ENCODE measurements at places on chromosomes 3 and 15.
A peak's percentile ranks its signal among the peaks of the same experiment; 100 is the strongest.

DNA sequence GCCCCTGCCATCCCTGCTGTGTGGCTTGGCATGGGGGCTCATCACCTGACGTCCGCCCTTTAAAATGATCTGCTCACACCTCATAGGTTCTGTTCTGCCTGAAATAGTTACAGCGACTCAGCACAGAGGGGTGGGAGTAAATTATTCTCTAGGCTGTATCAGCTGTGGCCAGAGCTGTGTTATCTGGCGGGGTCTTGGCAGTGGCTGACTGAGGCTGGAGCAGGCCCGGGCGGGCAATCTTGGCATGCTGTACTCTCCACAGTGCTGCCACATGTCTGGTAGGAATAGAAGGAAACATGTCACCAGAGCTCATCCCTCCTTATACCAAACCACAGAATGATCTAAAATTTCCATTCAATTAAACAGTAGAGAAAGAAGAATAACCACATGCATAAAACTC lies 499.9 kb upstream of the LMCD1 start:
- DNase-seq, result no peak

GRCh38 chr3:144643771-144644198 lies 672.2 kb downstream of the DIPK2A start:
- DNase-seq, result no peak

- DNase-seq, result no peak
These were observed 35.1 kb downstream of the UMPS start for GRCh38 chr3:124765197-124765840.

GRCh38 chr3:135034291-135034768 lies 239.3 kb downstream of the EPHB1 start:
- no peak for DNase-seq

DNA sequence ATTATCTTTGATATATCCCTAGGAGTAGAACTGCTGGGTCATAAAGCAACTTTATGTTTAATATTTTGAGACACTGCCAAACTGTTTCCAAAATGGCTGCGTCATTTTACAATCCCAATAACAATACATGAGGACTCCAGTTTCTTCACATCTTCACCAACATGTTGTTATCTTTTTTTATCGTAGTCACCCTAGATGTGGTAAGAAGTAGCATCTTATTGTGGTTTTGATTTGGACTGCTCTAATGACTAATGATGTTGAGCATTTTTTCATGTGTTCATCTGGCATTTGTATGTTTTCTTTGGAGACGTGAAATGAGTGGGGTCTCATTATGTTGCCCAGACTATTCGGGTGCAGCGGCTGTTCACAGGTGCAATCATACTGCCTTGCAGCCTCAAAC lies 83.8 kb downstream of the MAP4 start:
- DNase-seq, result no peak

DNA sequence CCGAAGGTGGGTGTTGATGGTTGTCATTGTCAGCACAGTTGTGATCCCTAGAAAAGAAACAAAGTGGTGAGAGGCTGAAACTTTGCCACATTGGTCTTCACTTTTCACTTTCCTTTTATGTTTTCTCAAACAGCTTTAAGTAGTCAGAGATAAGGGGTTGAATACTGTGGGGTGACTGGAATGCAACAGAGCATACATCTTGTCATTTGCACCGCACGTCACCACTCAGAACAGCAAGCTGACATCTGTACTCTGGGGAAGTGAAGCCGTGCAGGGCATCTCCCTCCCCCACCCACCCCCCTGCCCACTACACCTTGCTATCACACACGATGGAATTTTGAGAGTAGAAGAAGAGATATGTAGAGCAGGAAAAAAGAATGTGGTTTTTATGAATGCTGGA lies 211.7 kb downstream of the GABRB3 start:
- DNase-seq, result no peak

DNA sequence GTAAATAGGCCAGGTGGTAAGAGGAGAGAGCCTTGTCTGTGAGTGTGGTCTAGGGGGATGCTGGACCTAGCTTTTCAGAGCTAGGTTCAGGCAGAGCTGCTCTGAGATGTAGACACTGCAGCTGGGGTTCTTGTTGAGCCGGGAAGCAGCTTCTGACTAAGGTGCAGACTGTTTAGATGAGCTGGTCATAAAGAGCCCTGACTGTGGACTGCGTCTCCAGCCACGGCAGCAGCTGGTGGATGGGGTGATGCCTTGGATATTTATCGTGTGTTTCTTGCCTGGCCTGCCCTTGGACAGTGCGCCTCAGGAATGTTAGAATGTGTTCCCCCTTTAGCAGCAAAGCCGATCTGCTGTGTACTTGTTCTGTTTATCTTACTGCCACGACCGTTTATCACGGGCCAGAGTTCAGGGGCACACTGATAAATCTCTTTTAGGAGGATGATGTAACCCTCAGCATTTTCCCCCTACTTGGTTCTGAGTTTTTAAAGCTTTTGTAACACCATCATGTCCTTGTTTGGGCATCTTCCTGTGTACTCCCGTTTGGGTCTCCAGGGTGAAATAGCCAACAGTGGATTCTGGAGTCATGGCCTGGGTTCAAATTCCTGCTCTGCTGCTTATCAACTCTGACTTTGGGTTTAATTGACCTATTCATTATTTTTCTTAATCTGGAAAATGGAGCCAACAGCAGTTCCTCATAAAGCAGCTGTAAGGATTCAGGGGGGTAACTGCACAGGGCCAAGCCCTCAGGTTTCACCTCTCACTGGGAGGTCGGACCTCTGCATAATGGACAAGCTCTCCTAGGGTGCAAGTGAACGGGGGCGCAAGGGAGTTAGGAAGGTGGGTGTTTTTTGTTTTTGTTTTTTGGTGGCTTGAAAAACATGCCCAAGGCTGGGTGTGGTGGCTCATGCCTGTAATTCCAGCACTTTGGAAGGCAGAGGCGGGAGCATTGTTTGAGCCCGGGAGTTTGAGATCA lies 51.4 kb downstream of the FLNB start:
- DNase-seq, result no peak

- DNase-seq, result no peak
These were observed 981.2 kb upstream of the CFAP20DC start for GRCh38 chr3:60030982-60031381.

- DNase-seq, result peak; percentile 67
These were observed 303.1 kb downstream of the RPLP1 start for GRCh38 chr15:69755551-69756310.

GRCh38 chr3:99249627-99250026 lies 348.1 kb upstream of the DCBLD2 start:
- no peak for DNase-seq

DNA sequence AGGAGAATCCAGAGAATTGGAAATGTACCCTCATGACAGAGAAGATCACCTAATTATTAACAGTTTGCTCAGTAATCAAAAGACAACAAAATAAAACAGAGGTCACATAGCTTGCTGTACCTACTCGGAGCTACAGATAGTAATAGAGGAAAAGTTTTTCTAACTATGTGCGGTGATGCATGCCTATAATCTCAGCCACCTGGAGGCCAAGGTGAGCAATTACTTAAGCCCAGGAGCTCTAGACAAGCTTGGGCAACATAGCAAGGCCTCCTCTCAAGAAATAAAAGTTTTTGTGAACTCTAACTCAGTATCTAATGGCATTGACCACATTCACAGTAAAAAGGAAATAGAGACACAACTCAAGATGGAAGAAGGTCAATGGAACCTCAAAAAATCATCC lies 243.6 kb downstream of the ATP8B4 start:
- no peak for DNase-seq

DNA sequence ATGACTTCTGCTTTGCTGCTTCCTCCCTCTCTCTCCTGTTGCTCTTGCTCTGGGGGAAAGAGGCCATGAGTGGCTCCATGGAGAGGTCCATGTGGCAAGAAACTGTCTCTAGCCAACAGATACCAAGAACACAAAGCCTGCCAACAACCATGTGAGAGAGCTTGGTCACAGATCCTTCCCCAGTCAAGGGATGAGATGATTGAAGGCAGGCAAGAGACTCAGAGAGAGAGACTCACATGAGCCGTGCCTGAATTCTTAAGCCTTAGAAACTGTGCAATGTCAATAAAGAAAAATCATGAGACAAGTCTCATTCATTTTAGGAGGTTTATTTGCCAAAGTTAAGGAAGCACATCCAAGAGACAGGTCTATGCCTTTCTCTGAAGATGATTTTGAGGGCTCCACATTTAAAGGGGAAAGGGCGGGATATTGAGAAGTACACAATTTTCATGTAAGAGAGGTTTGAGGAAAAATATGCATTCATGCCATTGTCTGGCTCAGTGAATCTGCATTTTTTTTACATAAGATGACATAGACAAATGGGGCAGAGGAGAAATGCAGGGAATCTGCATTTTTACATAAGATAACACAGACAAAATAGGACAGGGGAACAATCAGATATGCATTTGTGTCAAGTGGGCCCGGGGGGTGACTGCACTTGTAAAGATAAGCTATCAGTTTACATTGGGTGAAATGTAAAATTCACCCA lies 59.5 kb upstream of the SUCLG2 start:
- no peak for DNase-seq

DNA sequence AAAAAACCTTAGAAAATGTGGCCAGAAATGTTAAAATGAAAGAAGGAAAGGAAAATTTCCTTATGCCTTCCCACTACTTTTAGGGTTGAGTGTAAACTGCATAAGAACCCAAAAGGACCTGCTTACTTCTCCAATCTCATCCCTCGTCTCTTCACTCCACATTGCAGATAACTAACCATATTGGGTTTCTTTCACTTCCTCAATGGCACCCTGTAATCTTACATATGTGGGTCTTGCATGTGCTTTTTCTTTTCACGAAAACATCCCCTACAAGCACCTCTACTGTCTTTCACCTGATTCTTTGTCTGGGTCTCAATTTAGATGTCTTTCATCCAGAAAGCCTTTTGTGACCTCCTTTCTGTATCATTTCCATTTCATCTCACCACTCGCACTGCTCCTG lies 23.1 kb downstream of the EOMES start:
- DNase-seq, result no peak

GRCh38 chr3:187085933-187086332 lies 53.4 kb downstream of the RPL39L start:
- no peak for DNase-seq

GRCh38 chr3:195907684-195907933 lies 742 bp downstream of the TNK2 start:
- peak; percentile 88 for DNase-seq

Measured in vagina (tissue), 2 donors.